Activated CD8-positive, alpha-beta memory T cell treated with anti-CD3 and anti-CD28 coated beads for 4 hours (primary cell): ENCODE measurements at places on chromosomes 2 and 18.

DNA sequence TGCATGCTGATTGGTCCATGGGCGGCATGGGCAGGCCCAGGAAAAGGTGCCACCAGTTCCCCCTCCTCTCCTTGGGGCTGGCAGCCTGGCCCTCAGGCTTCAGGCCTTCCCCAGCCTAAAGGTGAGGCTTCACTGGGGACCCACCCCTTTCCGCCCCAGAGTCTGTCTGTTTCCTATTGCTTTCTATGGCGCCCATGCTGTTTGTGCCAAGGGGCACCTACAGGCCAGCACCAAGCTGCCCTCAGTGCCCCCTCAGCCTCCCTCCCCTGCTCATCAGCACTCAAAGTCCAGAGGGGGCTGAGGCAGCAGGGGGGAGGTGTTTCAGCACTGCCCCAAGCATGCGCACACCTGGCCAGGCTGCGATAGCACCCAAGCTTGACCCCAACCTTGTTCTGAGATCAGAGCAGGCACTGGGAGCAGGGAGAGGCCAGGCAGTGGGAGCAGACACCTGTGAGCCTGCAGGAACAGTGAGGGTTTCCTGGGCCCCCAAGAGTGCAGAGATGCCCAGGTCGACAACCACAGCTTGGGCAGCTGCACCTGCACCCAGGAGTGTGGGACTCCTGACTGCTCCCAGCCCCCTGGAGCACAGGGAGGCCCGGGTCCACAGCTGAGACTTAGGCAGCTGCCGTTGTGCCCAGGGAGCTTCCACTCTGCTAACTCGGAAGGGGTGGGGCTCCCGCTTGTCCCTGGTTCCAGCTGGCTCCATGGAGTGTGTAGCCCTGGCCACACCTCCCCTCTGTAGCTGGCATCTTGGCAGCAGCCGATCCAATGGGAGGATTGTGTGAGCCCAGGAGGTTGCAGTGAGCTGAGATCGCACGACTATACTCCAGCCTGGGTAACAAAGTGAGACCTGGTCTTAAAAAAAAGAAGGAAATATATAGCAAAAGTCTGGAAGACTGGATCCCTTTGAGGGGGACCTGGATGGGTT, 69.1 kb downstream of the NCAPH start:
- no peak for DNase-seq

- DNase-seq: no peak
Observed at GRCh38 chr2:99336804-99337112, 431 bp upstream of the EIF5B start.

DNA sequence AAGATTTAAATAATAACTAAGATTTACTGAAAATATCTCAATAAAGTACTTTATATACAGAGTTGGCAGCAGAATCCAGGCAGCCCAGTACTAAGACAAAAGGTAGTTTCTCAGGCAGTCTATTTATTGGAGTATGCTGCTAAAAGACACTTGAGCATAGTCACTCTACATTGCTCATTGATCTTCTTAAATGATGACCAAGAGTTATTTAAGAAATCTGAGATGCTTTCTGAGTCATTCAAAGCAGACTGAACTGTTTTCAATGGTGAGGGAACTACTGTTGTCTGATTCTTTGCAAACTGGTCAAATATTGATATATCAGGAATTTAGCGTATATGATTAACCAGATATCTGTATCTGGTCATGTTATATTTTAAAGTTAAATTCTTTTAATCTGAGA, 133.6 kb downstream of the PHLPP1 start:
- no peak for DNase-seq

- DNase-seq: no peak
Observed at GRCh38 chr2:155997538-155997937, 335.0 kb downstream of the NR4A2 start.

DNA sequence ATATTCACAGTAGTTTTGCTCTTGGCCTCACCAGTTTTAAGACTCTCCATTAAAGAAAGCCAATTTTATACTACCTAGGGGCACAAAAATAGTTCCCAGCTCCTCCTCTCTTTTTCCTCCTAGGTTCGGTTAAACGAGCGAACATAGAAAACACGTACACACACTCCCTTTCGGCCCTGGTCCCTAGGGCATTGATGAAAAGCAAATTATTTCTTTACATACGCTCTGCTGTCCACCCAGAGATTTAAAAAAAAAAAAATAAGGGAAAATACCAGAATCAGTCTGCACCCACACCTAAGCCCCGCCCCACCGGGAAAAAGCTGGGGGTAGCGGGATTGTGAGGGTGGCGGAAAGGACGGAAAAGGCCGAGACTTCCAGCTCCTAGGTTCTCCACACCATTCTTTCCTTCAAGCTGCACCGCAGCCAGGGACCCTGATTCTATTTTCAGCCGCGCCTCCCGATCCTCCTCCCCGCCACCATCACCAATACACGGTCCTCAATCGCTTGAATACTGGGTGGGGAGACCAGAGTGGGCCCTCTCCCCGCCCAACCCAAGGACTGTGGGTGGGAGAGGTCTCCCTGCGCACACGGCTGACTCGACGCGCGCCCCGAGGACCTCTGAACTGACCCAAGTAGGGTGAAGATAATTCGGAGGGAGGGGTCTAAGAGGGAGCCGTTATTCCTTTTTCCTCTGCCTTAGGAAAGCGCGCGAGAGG, 769 bp downstream of the ATF2 start:
- DNase-seq: no peak

GRCh38 chr2:186980787-186981550, 132.0 kb upstream of the ZSWIM2 start:
- no peak for DNase-seq

DNA sequence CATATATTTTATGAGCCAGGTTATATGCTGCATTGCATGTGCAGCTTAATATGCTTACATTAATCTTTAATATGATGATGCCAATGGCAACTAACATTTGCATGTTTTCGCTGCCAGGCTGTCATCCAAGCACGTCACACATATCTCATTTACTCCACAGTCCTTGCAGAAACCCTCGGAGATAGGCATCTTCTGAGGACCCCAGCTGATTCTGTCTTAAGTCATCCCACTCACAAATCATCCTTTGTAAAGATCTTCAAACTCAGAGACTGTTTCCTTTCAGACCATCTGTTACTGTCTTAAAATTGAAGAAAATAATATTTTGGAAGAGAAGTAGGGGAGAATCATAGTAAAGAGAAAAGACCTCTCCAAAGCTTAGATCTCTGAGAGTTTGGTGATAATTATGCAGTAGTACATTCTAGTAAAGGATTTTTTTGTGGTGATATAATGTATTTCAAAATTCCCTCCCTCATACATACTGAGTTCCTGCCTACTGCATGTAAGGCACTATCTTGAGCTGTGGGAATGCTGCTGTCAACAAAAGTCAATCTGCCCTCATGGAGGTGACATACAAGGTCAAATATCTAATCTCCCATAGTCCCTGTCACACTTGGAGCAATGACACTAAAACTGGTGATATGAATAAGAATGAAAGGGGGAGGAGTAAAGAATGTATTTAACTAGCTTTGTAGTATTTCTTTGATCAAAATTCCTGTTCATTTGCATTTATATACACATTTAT, 11.0 kb downstream of the ITGA4 start:
- no peak for DNase-seq

GRCh38 chr18:36733150-36733549, 95.7 kb downstream of the TPGS2 start:
- no peak for DNase-seq

DNA sequence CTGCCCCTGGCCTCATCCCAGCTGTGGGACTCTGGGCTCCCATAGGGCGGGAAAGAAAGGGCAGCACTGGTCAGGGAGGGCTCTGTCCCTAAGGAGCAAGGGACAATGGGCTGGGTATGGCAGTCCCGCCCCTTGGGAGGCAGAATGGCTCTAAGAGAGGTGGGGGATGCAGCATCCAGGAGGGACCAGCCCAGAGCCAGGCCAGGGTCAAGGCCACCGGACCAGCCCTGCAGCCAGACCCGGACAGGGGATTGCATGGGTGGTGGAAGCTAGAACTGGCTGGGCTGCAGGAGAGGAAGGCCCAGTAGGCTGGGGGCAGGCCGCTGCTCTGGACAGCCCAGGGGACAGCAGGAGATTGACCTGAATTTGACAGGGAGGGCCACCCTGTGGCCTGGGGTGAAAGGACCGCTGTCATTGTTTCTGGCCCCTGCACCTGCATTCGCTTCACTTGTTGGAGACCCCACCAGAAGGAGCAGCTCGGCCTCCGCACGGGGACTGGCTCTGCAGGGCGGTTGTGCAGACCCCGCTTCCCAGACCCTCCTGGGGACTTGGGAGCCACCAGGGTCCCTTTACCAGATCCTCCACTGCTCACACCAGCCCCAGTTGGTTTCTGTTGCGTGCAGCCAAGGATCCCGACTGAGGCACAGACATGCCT, 14.6 kb downstream of the RAMP1 start:
- no peak for DNase-seq
